ENCODE measurements at places on chromosomes 3 and 15.

DNA sequence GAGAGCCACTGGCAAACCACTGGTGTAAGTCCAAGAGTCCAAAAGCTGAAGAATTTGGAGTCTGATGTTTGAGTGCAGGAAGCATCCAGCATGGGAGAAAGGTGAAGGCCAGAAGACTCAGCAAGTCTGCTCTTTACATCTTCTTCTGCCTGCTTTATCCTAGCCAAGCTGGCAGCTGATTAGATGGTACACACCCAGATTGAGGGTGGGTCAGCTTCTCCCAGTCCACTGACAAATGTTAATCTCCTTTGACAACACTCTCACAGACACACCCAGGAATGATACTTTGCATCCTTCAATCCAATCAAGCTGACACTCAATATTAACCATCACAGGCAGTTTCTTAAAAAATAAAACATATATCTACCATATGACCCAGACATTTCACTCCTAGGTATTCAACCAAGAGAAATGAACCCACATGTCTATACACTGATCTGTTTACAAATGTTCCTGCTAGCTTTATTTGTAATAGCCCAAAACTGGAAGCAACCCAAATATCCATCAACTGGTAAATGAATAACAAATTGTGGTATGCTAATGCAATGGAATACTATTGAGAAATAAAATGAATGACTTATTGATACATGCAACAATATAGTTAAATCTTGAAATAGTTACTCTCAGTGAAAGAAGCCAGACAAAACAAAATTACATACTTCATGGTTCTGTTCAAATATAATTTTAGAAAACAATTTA, 373.8 kb downstream of the ZNF385D start:
- no peak for DNase-seq

GRCh38 chr3:32422943-32423342, 31.3 kb downstream of the CMTM7 start:
- DNase-seq: no peak

DNA sequence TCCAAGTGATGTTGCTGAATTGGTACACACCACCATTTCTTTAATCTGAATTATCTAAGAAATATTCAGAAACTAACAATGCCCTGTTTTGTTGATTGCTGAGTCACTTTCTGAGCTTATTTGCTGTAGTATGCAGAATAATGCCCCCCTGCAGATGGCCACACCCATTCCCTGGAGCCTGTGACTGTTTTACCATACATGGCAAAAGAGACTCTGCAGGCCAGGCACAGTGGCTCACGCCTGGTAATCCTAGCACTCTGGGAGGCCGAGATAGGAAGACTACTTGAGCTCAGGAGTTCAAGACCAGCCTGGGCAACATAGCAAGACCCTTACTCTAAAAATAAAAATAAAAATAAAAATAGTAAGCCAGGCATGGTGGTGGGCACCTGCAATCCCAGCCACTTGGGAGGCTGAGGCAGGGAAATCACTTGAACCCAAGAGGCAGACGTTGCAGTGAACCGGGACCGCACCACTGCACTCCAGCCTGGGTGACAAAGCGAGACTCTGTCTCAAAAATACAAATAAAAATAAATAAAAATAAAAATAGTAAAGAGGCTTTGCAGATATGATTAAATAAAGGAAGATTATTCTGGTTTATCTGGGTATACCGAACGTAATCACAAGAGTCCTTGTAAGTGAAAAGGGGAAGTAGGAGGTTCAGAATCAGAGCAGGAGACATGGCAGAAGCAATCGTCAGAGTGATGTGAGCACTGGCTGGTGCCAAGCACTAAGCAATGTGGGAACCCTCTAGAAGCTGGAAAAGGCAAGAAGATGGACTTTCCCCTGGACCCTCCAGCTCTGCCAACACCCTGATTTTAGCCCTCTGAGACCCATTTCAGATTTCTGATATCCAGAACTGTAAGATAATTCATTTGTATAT, 19.0 kb downstream of the PCYT1A start:
- DNase-seq: peak; percentile 57

DNA sequence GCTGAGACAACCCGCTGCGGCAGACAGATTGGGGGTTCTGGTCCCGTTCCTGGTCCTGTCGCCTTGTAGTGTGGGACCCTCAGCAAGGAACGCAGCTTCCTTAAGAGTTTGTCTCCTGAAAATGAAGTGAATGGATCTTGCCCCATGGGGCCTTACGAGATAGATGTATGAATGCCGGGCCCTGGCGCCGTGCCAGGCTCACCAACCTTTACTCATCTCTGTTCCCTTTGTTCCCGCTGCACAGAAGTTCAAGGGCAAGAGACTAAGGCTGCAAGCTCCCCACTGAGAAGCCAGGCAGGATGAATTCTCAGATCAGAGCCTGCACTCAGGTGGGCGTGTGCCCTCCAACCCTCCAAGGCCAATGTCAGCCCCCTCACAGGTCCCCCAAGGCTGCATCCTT, 162.7 kb upstream of the IQSEC1 start:
- DNase-seq: no peak

DNA sequence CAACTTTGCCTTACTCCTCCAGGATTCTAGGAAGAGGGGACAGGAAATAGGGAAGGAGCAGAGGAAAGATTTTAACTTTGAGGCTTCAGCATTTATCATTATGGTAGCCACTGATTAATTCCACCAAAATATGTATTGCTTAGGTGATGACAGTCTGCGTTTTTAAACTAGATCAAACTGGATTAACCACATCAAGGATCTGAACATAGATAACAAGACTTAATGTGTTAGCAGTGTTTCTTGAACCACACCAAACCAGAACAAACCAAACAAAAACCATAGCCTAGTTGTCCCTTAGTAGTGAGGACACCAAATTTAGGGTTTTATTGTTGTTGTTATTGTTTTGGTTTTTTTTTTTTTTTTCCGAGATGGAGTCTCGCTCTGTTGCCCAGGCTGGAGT, 113.5 kb upstream of the LMOD3 start:
- no peak for DNase-seq

- no peak for DNase-seq
Observed at GRCh38 chr3:6416049-6416661, 444.8 kb upstream of the GRM7 start.
